ENCODE measurements at places on chromosomes 12 and 14.

GRCh38 chr12:12466157-12466556 is 96.5 kb downstream of the DUSP16 start:
- no peak for DNase-seq

- DNase-seq = no peak
Measured at GRCh38 chr14:23580948-23581281, 2.3 kb upstream of the JPH4 start.

DNA sequence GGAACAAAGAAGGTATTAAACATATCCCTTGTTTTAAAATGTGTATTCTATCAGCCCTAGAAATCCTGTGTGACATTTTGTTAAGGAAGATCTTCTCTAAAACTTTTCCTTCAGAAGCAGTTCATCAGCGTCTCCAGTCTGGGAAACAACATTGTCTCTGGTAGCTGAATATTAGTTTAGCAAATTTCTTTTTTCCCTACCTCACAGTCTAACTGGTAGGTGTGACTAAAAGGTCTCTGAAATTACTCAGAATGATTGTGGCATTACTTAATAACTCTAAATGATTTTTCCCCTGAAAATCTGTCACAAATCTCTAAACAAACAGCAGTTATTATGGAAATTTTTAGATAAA is 1044.8 kb downstream of the FLRT2 start:
- DNase-seq = no peak

GRCh38 chr12:21539797-21540196 is 13.7 kb downstream of the SPX start:
- no peak for DNase-seq

- DNase-seq = no peak
Measured at GRCh38 chr12:131900397-131900796, 6.0 kb downstream of the ULK1 start.

DNA sequence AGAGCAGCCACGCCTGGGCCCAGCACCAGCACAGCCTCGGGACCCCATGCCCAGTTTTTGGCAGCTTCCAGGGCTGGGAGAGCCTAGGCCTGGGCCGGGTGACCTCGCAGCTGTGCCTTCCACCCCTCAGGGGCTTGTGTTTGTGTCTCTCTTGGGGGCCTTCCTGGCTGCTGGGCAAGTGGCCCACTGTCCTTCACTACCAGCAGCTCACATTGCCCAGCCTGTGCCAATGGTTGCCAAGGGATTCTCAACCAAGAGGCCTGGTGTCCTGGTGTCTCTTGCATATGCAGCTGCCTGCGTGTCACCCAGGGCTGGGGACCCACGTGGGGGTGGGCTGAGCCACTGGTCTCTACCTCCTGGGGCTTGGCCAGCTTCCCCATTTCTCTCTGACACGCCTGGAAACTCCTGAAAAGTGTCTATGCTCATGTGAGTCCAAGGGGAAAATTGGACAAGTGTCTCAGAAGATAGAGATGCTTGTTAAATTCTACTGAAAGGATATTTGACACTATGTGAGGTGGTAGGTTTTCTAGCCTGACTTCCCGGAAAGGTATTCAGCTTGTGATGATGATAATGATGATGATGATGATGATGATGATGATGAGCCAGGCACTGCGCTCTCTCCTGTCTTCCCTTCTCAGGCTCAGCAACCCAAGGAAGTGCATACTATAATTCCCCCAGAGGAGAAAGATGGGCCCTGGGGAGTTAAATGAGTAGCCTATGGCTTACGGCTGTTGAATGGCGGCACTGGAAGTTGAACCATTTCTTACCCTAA is 48.8 kb upstream of the ESRRB start:
- DNase-seq = no peak

DNA sequence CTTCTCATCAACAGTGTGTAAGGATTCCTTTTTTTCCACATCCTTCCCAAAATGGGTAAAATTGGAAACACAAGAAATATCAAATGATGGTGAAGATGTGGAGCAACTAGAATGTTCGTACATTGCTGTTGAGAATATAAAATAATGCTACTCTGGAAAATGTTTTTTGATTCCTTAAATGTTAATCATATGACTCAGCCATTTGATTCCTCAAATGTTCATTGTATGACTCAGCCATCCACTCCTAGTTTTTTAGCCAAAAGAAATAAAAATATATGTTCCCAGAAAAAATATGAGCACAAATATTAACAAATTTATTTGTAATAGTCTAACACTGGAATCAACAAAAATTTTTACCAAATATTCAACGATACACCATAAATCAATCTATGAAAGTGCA is 1108.6 kb downstream of the LRFN5 start:
- DNase-seq = no peak

DNA sequence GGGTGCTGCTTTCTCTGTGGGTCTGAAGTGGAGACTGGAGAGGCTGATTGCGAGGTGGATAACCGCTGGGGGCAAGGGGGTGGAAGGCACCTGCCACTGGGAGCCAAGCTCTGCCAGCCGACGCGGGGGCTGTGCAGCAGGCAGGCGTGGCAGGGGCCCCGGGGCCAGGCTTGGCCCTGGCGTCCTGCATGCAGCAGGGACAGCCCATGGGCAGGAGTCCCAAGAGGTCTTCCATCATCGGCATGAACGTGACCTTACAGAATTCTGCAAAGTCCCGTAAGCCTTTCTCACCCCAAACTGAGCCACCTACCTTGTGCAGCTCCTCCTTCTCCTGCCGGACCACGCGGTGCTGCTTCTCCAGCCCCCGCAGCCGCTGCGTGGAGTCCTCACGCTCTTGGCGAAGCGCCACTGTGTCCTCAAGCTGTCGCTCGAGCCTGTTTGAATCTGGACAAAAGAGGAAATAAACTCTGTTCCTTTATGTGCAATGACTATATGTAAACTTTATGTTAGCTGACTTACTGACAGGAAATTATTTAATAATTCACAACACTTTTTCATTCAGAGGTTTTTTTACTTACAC is 51.3 kb downstream of the AMN start:
- no peak for DNase-seq

DNA sequence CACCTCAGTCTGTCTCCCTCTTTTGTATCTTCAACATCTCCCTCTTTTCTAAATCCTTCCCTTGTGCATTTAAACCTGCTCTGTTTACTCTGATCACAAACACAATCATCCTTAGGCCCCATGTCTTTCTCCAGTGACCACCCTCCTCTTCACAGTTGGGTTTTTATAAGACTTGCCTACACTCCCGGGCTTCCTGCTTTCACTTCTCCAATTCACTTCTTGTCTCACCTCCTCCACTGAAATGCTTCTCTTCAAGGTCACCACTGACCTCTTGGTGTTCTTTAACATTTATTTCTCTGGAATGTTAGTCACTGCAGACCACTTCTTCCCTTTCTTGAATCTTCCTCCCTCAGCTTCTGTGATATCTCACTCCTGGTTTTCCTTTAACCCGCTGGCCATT is 8.7 kb upstream of the SMCO2 start:
- no peak for DNase-seq

DNA sequence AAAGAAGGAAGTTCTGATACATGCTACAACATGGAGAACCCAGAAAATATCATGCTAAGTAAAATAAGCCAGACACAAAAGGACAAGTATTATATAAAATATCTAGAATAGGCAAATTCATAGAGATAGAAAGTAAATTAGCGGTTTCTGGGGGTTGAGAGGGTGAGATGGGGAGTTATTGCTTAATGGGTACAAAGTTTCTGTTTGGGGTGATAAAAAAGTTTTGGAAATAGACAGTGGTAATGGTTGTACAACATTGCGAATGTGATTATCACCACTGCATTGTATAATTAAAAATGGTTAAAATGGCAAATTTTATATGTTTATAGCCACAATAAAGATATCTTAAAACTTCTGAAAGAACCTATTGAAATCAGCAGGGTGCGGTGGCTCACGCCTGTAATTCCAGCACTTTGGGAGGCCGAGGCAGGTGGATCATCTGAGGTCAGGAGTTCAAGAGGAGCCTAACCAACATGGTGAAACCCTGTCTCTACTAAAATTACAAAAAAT is 15.0 kb downstream of the ZBTB25 start:
- no peak for DNase-seq

DNA sequence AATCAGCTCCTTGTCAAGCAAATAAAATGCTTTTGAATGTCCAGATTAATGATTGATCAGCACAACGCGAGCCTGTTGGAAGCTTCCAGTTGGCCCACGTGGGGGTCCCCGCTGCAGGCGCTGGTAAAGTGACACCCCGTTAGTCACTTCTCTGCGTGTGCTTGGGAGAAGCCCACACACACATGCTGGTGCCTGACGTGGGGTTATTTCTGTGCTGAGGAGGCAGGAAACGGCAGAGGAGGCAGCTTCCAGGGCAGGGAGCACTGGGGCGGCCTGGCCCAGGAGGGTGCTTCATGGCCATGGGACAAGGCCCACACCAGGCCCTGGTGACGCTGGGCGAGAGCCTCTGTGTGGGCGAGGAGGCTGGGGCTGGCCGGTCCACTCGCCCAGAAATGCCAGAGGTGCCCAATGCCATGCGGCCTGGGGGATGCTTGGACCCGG is 101.5 kb downstream of the KIF26A start:
- no peak for DNase-seq

- no peak for DNase-seq
Measured at GRCh38 chr14:75628816-75629215, 31.9 kb downstream of the ERG28 start.

- no peak for DNase-seq
Measured at GRCh38 chr14:53990978-53991377, 34.4 kb upstream of the BMP4 start.

DNA sequence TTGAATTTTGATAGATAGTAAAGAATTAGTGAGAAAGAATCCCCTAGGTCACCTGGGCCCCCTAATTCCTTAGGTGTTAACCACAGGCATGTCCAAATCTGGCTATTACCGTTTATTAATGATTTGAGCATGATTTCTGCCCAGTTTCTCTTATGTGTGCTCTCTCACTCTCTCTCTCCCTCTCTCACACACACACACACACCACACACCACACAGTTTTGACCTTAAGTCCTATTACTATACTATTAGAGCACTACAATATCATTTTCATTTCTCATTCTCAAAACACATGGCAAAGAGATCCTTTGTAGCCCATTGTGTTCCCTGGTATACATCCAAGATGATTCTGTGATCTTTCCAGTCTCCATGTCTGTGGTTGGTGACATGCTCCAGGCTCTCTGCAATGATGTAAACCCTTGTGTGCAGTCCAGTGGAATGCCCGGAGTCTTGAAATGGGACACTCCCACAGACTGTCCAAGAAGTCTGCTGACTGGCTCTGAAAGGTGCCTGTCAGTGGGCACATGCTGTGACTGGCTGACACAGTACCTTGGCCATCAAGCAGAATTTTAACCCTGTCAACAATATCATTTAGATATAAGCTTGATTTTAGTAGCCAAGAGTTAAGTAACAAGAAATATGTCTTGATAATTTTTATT is 96.2 kb downstream of the FIGNL2 start:
- no peak for DNase-seq

GRCh38 chr12:2052826-2053678 is at the start of gene CACNA1C:
Gene CACNA1C (plus strand): TSS chr12:2052987. CDS start chr12:2053563, 576 bp downstream.
- DNase-seq = no peak

- DNase-seq = no peak
Measured at GRCh38 chr12:106074706-106075392, 63.9 kb downstream of the NUAK1 start.

DNA sequence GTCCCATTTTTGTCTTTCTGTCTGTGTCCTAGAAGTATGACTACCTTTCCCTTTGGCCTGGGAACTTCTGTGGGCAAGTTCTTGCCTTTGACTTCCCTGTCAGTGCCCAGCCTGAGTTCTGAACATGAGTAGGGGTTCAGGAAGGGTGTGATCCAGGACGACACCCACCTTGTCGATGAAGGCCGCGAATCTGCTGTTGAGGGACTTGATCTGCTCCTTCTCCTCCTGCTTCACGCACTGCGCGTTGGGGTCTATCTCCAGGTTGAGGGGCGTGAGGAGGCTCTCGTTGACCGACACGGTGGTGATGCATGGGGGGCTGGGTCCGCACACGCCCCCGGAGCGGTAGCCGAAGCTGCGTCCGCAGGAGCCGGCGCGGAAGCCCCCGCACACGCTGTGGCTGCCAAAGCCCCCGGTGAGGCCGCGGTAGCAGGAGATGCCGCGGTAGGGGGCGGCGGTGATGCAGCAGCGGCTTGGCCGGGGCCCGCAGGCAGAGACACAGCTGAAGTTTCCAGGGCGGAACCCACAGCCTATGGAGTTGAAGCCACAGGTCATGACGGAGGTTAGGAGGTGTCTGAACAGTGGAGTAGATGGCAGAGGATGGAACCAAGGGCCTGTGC is at the start of gene KRT83:
Gene KRT83 (minus strand): TSS at position 615 of the 617 bp plus-strand sequence. CDS start 63 bp downstream, at position 552.
- no peak for DNase-seq

- no peak for DNase-seq
Measured at GRCh38 chr12:113241191-113242025, 20.1 kb downstream of the TPCN1 start.

- no peak for DNase-seq
Measured at GRCh38 chr12:100692502-100692901, 102.1 kb upstream of the ANO4 start.

GRCh38 chr12:8948701-8949341 is 624 bp downstream of the M6PR start:
- no peak for DNase-seq

GRCh38 chr12:102759466-102759865 is 157.6 kb downstream of the PAH start:
- no peak for DNase-seq

GRCh38 chr12:116813271-116814041 is 67.8 kb downstream of the HRK start:
- DNase-seq = no peak

- DNase-seq = no peak
Measured at GRCh38 chr12:2372735-2373134, 319.9 kb downstream of the CACNA1C start.

DNA sequence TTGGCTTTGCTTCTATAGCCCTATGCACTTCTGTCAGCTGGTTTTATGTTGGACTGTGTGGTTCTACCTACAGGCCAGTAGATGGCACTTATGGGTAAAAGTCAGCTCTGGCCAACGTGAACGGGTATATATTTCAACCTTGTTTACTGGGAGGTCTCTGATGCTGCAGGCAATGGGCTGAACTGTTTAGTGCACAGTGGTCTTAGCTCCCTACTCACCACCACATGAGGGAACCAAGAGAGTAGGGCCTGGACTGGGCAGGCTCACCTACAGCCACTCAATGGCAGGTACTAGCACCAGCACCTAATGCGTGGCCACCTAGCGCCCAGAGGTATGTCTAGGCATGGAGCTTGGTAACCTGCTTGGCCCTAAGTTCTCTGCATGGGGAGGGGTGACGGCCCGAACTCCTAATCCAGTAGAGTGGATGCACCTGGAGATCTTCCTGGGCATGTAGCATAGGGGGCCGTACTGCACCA is 481.8 kb downstream of the TMEM117 start:
- no peak for DNase-seq

DNA sequence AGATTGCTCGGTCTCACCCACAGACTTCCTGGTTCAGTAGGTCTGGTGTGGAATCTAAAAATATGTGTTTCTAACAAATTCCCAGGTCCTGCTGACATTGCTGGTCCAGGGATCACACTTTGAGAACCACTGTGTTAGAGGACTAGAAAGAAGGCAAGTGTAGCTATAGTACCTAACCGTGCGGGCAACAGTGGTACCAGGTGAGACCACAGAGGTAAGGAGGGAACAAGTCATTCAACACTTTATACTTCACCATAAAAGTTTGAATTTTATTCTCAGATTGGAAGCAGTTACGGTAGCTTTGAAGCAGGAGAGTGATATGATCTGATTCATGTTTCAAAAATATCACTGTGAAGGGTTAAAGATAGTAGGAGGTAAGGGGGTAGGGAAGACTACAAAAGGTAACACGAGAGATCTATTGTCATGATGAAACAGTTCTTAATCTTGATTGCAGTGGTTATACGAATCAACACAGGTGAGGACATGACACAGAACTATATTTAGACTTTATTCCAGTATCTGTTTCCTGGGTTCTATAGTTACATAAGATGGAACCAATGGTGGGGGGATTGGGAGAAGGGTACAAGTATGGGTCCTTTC is 73.5 kb downstream of the CDK17 start:
- DNase-seq = no peak

Measured in left renal cortex interstitium (tissue), 4 donors.